RPMI8226 (cell line): ENCODE measurements at places on chromosomes 5 and 9.

DNA sequence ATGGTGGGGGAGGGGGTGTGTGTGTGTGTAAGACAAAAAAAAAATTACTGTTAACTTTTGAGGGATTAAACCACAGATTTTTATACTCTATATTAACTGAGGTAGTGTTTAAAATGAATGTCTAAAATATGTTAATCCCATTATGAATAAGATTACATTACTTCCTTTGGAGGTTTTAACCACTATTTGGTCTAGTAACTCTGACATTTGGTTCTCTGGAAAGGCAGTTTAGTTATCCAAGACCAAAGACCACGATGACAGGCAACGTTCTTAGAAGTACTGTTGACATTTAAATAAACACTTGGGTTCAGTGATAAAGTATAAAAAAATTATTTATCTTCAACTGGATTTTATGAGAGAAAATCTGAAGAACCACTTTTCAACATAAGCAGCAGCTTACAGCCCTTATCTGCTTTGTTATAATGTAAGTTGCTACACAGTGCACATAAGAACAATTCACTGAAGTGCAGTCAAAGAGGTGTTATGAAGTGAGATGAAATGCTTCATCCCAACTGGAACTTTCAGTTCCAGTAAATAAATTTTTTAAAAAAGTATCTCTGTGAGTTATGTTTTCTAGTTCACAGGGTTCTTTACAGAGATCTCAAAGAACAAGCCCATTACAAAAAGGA lies 94.5 kb downstream of the OSMR start:
- no peak for DNase-seq

GRCh38 chr5:106331415-106331814 lies 1339.3 kb downstream of the EFNA5 start:
- DNase-seq = no peak

DNA sequence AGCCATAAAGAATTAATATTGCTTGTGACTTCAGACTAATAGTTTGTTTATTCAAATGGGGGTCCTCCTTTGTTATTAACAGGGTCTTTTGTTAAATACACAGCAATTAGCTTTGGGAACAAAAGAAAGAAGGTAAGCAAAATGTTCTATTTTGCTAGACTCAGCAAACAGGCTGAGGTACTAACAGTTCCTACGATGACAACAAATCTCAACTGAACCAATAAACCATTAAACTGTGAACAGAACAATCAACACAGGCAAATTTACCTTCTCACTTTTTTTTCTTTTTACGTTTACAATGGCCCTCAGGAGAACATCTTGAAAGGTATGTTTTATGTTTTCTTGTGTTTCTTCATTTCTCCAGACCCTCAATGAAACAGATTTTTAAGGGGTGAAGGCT lies 207.2 kb downstream of the NFIB start:
- DNase-seq = no peak

GRCh38 chr5:127294829-127295228 lies 4.2 kb downstream of the MEGF10 start:
- no peak for DNase-seq

- no peak for DNase-seq
Measured at GRCh38 chr5:88792144-88792840, 90.7 kb downstream of the MEF2C start.

DNA sequence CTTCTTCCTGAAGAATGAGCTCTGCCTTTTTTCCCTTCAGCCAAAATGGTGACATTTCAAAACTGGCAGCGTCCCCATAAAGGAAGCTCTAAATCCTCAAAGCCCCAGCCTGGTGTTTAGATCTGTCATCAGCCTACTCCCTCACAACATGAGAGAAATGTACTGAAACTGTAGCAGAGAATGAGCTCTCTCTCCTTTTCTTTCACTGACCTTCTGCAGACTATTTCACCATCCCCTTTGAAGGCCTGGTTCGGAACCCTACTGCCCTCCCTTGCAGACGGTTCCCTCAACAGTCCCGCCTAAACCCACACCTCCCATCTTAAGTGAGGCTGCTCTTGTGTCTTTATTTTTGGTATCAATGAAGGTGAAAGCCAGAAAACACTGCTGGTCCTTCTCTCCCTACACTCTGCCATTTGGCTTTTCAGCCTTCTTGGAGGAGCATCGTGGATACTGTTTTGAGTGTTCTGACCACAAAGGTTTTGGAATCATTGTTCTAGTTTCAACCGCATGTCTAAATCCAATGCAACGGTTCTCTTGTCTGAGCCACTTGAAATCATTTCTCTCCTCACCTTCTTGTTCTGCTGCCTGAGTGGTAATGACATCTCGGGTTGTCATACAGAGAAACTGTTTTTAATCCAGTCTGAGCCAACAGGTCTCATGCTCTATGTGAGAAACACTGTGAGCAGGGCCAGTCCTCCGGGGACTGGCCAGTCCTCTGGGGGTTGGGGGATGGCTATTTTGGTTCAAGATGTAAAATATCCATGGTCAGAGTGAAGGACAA lies 39.0 kb downstream of the ITK start:
- DNase-seq = no peak

GRCh38 chr5:142098275-142098674 lies 10.3 kb upstream of the NDFIP1 start:
- no peak for DNase-seq

GRCh38 chr5:132389585-132390286 lies 20.2 kb downstream of the SLC22A5 start:
- DNase-seq = no peak

GRCh38 chr5:57776035-57776434 lies 293.4 kb upstream of the ACTBL2 start:
- no peak for DNase-seq

GRCh38 chr5:128287740-128288139 lies 204.2 kb downstream of the SLC12A2 start:
- no peak for DNase-seq
